Stimulated activated CD4-positive, alpha-beta T cell treated with anti-CD3 and anti-CD28 coated beads, Interleukin-4, amount 100 ng/mL, for 24 hours (primary cell): ENCODE measurements at places on chromosomes 2 and 18.

DNA sequence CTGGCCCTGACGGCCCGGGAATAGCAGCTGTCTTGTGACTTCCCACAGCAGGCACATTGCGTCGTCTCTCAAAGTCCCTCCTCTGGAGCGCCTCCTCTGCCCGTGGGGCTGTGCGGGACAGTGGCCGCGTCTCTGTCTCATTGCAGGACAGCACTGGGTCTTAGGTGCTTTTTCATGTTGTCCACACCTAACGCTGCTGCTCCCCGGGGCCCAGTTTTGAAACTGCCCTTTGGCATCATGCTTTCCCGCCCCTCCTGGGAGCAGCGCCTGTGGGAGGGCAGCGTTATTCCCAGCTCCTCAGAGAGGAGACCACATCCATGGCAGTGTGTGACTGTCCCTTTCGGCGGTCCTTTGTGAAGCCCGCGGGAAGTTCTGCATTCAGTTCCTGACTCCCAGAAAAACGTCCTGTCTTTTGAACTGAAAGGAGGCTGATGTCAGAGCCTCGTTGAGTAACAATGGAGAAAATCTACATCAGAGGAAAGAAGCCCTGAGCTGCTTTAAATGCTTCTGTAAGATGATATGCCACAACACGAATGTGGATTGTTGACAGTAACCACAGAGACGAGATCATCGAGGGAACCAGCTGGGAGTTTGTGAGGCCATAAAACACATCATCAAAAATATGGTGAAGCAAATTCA lies 226.0 kb downstream of the FAM210A start:
- DNase-seq, result no peak

DNA sequence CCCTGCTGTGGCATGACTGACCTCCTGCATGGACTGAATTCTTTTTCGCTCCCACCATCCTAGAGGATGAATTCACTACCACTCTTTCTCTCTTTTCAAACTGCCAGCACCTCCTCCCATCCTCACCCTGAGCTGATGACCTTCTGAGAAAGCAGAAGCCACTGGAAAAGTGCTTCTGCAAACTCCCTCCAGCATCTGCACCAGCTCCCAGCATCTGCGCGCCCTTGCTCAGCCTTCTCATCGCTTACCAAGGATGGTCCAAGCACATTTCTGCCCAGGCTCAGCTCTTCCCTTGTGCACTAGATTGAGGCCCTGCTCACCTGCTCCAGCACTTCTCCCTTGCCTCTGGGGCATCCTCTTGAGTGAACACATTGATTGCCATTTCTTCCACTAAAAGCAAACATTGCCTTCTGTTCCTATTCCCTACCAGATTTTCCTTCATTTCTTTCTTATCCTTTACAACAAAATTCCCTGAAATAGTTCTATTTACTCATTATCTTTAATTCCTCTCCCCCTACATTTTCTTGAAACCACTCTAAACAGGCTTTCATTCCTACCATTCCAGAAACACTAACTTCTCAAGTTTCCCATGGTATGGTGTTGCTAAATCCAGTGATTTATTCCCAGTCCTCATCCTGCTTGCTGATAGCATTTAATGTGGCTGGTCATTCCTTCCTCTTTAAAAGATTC lies 42.7 kb upstream of the IL1RL1 start:
- no peak for DNase-seq

GRCh38 chr2:53907582-53907981 lies 47.8 kb upstream of the GPR75 start:
- DNase-seq, result no peak

DNA sequence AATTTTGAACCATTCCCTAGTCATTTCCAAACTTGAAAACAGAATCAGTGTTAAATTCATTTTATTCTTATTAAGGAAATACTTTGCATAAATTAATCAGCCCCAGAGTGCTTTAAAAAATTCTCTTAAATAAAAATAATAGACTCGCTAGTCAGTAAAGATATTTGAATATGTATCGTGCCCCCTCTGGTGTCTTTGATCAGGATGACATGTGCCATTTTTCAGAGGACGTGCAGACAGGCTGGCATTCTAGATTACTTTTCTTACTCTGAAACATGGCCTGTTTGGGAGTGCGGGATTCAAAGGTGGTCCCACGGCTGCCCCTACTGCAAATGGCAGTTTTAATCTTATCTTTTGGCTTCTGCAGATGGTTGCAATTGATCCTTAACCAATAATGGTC lies 5.5 kb upstream of the MROH2A start:
- DNase-seq, result no peak

DNA sequence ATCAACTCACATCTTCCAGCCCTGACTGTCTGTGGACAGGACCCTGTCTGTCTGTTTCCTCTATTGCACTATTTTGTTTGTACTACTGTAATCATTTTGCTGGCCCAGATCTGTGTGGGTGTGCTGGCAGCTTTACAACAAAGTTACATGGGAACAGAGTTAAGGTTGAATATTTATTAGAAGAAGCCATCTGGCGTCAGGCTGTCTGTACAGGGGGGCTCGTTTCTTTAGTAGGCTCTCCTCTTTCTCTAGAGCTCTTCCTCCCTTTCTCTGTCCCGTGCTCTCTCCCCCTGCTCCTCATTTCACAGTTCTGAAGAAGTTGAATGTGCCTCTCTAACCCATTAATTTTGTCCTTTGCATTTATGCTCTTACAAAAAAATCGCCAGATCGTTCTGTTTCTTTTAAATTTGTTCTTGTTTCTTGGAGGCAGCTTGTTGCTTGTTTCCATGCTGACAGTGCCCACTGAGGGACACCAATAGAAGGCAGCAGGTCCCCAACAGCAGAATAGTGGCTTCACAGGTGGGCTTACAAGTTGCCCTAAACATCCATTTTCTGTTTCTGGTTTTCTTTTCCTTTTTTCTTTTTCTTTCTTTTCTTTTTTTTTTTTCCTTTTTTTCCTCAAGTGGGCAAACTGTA lies 315.2 kb upstream of the ZEB2 start:
- DNase-seq, result no peak

- DNase-seq, result peak; percentile 68
Measured at GRCh38 chr2:174778085-174778981, 14.1 kb upstream of the CHRNA1 start.

- peak; percentile 54 for DNase-seq
Measured at GRCh38 chr2:174597345-174598047, at the start of gene WIPF1. Gene WIPF1, minus strand, starts transcription at chr2:174597804. Its CDS starts 12,231 bp downstream, at chr2:174585573.

GRCh38 chr2:70851704-70852103 lies 16.1 kb upstream of the CD207 start:
- peak; percentile 43 for DNase-seq

GRCh38 chr2:236355911-236356310 lies 91.7 kb upstream of the ASB18 start:
- DNase-seq, result no peak

DNA sequence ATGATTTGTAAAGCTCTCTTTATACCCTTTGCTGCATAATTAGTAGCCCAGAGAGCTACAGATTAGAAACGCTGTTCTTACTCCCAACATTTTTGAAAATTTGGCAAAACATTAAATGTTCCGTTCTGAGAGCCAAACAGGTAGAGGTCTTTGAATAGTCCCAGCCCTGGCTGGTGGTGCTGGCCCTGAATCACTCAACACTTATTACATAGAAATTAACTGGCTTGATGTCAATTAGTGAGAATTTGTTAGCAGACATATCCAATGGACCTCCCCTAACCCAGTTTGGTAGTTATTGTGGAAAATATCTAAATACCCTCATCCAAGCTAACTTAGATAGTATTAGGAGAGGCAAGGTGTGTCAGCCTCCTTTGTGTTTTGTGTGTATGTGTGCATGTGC lies 440.7 kb downstream of the MTX2 start:
- DNase-seq, result no peak

- no peak for DNase-seq
Measured at GRCh38 chr2:65940856-65941255, 494.1 kb upstream of the MEIS1 start.

GRCh38 chr2:68226794-68227193 lies 25.5 kb downstream of the PPP3R1 start:
- DNase-seq, result no peak

GRCh38 chr2:27681841-27682240 lies 18.2 kb downstream of the SLC4A1AP start:
- DNase-seq, result no peak

DNA sequence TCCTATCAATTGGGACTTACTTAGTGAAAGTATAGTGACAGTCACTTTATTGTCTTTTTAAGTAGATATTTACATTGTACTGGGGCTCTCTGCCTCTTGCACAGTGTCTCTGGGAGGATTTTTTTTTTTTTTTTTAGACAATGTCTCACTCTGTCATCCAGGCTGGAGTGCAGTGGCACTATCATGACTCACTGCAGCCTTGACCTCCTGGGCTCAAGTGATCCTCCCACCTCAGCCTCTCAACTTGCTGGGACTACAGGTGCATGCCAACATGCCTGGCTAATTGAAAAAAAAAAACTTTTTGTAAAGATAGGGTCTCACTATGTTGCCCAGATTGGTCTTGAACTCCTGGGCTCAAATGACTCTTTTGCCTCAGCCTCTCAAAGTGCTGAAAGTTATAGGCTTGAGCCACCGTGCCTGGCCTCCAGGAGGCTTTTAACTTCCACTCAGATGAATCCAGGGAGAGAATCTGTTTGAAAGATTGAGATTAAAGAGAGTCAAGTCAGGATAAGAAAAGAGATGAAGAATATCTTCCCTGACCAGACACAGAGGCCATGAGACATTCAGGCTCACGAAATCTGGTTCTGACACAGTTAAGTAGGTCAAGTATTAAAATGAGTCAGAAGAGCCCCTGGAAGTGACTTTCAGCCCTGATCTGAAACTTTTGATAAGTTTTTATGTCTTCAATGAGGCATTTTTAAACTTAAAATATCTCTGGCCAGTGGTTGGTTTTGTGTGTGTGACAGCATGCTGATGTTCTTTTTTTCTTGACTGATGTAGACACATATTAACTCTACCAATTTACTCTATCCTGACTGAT lies 18.3 kb downstream of the ARHGEF33 start:
- peak; percentile 12 for DNase-seq

GRCh38 chr18:10863026-10863425 lies 286.3 kb downstream of the PIEZO2 start:
- no peak for DNase-seq

DNA sequence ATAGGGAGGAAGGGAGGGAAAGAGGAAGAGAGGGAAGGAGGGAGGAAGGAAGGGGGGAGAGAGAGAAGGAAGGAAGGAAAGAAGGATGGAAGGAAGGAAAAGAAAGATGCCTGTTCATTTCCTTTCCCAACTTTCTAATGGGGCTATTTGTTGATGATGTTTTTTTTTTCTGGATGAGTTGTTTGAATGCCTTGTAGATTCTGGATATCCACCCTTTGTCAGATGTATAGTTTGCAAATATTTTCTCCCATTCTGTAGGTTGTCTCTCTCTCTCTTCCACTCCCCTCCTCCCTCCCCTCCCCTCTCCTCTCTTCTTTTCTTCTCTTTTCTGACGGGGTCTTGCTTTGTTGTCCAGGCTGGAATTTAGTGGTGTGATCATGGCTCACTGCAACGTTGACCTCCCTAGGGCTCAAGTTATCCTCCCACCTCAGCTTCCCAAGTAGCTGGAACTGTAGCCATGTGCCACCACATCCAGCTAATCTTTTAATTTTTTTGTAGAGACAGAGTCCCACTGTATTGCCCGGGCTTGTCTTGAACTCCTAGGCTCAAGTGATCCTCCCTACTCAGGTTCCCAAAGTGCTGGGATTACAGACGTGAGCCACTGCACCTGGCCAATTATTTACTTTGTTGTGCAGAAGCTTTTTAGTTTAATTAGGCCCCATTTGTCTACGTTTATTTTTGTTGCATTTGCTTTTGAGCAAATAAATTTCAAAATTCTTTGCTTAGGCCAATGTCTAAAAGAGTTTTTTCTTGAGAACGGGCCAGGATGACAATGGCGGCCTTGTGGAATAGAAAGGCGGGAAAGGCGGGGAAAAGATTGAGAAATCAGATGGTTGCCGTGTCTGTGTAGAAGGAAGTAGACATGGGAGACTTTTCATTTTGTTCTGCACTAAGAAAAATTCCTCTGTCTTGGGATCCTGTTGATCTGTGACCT lies 57.3 kb upstream of the FAM117B start:
- no peak for DNase-seq

GRCh38 chr2:144681389-144681788 lies 161.5 kb upstream of the ZEB2 start:
- DNase-seq, result no peak

GRCh38 chr2:197442857-197443256 lies 8.0 kb upstream of the SF3B1 start:
- DNase-seq, result no peak
